ENCODE measurements at places on chromosomes 4 and X. TPM values are rescaled to one million over a fixed set of nuclear protein-coding genes. Genes with fewer than 3 reads are reported as not detected.

GRCh38 chrX:29318012-29318411, 730.8 kb downstream of the IL1RAPL1 start:
- no peaks in the 10 kb centered on the region for H3K36me3 ChIP-seq
- H3K4me3 ChIP-seq = no peak overlapping the region
- H3K27me3 ChIP-seq = no peaks in the 10 kb centered on the region

DNA sequence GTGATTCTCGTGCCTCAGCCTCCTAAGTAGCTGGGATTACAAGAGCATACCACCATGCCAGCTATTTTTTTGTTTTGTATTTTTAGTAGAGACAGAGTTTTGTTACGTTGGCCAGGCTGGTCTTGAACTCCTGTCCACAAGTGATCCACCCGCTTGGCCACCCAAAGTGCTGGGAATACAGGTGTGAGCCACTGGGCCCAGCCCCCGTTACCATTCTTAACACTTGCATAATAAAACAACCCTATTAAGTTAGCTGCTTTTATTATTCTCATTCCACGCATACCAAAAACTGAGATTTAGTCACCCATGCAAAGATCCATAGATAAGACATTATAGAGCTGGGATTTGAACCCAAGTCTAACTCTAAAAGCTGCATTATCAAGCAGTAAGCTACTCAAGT, 6.0 kb upstream of the TEX13A start:
- H3K4me1 ChIP-seq = no peaks in the 10 kb centered on the region
- no peaks in the 10 kb centered on the region for H3K36me3 ChIP-seq
- no peak overlapping the region for H3K4me3 ChIP-seq
- no peaks in the 10 kb centered on the region for H3K27me3 ChIP-seq
- no peak for DNase-seq
- H3K27ac ChIP-seq = no peak overlapping the region

DNA sequence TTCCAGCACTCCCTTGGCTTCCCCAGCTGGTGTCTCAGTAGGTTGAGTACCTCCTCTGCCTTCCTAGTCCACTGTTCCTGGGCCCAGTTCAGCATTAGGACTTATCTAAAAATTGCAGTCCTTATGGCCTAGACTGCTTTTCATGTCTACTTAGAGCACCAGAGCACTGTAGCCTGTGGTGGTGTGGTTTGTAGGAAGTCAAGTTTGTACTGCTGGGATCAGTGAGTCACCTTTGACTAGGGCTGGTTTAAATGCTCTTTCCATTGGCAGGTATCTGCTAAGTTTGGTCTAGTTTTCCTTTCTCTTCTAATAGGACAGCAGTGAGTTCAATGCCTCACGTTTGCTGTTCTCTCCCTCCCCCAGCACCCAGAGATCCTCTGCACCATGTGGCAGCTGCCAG, 233.6 kb upstream of the WDFY3 start:
- H3K27ac ChIP-seq = no peak overlapping the region
- H3K4me3 ChIP-seq = no peak overlapping the region
- no peaks in the 10 kb centered on the region for H3K27me3 ChIP-seq

GAGE12H gene
- total RNA-seq = not detected

FMR1NB gene
- not detected for total RNA-seq

DNA sequence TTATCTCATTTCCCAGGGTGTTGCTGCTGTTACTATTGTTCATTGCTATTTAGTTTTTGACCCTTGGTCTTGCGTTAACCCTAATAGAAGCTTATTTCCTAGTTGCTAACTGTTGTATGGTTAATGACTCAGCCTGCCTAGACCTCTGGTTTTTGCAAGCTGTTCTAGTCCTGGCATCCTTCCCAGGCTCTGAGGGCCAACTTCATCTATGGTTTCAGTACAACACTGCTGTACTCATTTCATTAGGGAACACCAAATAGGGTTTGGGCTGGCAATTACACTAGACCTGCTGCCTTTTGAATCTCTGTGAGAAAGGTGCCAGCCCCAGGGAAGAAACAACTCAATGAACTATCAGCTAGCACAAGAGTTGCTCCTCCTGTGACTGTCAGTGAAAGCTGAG, 59.6 kb downstream of the DCX start:
- no peaks in the 10 kb centered on the region for H3K4me1 ChIP-seq
- H3K27me3 ChIP-seq = no peaks in the 10 kb centered on the region
- DNase-seq = no peak
- no peak overlapping the region for H3K4me3 ChIP-seq

GRCh38 chr4:24322511-24322910, 261.8 kb downstream of the DHX15 start:
- H3K4me3 ChIP-seq = no peak overlapping the region
- no peak overlapping the region for H3K27ac ChIP-seq
- H3K4me1 ChIP-seq = no peaks in the 10 kb centered on the region
- no peaks in the 10 kb centered on the region for H3K36me3 ChIP-seq
- DNase-seq = no peak

FRG2 gene
- total RNA-seq = not detected

GRCh38 chrX:101708163-101708562, 48.5 kb upstream of the ARMCX2 start:
- no peaks in the 10 kb centered on the region for H3K4me1 ChIP-seq
- no peak overlapping the region for H3K4me3 ChIP-seq
- no peak overlapping the region for H3K27ac ChIP-seq
- H3K36me3 ChIP-seq = no peaks in the 10 kb centered on the region
- no peak for DNase-seq

FGF5 gene
- not detected for total RNA-seq

PDZD4 gene
- 0.30 TPM for total RNA-seq

SLC34A2 gene
- 2.2 TPM for total RNA-seq

CT47B1 gene
- not detected for total RNA-seq

- no peaks in the 10 kb centered on the region for H3K36me3 ChIP-seq
- no peaks in the 10 kb centered on the region for H3K27me3 ChIP-seq
- no peak overlapping the region for H3K27ac ChIP-seq
- DNase-seq = no peak
- no peaks in the 10 kb centered on the region for H3K4me1 ChIP-seq
Measured at GRCh38 chrX:54325077-54325476, 32.8 kb downstream of the WNK3 start.

- H3K27ac ChIP-seq = no peak overlapping the region
- H3K4me1 ChIP-seq = no peaks in the 10 kb centered on the region
- H3K36me3 ChIP-seq = no peaks in the 10 kb centered on the region
- DNase-seq = no peak
Measured at GRCh38 chrX:152640034-152640818, 2.5 kb downstream of the GABRQ start.

TRPC5OS gene
- total RNA-seq = 0.07 TPM

- DNase-seq = no peak
- H3K27ac ChIP-seq = no peak overlapping the region
- no peak overlapping the region for H3K4me3 ChIP-seq
- H3K4me1 ChIP-seq = no peaks in the 10 kb centered on the region
Measured at GRCh38 chr4:181796502-181796901, 446.7 kb upstream of the TENM3 start.

GPR82 gene
- not detected for total RNA-seq

DNA sequence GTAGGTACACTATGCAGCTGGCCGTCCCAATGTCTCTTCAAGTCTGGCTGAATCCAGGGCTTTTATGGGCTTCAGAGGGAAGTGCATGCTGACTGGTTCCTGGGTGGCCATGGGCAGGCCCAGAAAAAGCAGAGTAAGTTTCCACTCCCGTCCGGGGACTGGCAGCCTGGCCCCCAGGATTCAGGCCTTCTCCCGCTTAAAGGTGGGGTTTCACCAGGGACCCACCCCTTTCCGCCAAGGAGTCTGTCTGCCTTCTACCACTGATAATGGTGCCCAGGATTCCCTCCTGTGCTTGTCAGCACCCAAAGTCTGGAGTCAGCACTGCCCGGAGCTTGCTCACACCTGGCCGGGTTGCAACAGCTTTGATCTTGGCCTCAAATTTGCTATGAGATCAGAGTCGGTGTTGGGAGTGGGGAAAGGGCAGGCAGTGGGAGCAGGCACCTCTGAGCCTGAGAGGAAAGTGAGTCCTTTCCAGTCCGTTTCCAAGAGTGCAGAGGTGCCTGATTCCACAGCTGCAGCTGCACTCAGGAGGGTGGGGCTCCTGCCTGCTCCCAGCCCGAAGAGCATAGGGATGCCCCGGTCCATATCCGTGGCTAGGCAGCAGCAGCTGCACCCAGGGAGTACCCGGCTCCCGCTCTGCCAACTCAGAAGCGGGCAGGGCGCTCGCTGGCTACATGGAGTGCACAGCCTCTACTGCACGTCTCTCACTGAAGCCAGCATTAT, 1344.3 kb upstream of the ADGRL3 start:
- DNase-seq = no peak
- H3K4me1 ChIP-seq = no peaks in the 10 kb centered on the region
- H3K36me3 ChIP-seq = no peaks in the 10 kb centered on the region
- no peak overlapping the region for H3K27ac ChIP-seq

GRCh38 chr4:177271915-177272766, 37.5 kb upstream of the NEIL3 start:
- no peaks in the 10 kb centered on the region for H3K4me1 ChIP-seq
- no peak overlapping the region for H3K4me3 ChIP-seq
- H3K27me3 ChIP-seq = no peaks in the 10 kb centered on the region
- DNase-seq = no peak

DNA sequence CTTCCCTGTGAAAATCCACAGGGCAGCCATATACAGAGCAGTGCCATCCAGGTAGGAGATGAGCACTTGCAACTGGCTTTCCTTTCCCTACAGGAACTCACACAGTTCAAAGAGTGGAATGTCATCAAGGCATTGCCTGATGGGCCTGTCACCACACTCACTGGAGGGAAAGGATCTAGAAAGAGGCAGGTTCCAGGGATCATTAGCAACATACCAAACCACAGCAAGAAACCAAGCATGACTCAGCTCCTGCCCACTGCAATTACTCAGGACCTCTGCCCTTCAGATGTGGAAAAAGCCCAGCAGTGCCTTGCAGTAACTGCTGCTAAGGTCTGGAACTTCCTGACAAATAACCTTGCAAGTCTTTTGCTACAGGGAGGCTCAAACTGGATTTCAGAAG, 101.2 kb downstream of the ZNF674 start:
- H3K4me1 ChIP-seq = peaks cover 15% of the 10 kb centered on the region
- no peak overlapping the region for H3K4me3 ChIP-seq
- DNase-seq = peak; percentile 74
- no peaks in the 10 kb centered on the region for H3K27me3 ChIP-seq
- no peaks in the 10 kb centered on the region for H3K36me3 ChIP-seq

ACE2 gene
- not detected for total RNA-seq

HS6ST2 gene
- total RNA-seq = 24.6 TPM

TRAM1L1 gene
- total RNA-seq = not detected

DNA sequence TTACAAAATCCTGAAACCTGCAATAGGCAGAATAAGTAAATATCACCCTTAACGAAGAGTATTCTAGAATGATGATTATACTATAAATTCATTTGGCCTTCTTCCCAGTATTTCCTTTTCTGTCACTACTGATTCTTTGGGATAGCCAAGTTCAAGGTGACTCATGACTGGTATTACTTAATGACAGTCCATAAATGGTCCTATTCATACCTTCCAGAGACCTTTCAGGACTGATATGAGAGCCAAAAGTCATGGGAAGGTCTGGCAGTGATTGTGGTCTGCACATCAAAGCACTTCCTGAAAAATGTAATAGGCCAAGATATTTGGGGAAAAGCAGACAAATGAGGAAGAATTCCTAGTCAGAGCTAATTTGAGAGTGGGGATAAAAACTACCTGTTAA, 239.6 kb upstream of the FAM47A start:
- no peak overlapping the region for H3K27ac ChIP-seq
- no peaks in the 10 kb centered on the region for H3K27me3 ChIP-seq
- no peak for DNase-seq
- H3K4me3 ChIP-seq = no peak overlapping the region

Data from HCT116 (cell line).